Aortic smooth muscle cell (primary cell): ENCODE measurements at places on chromosomes 11 and 22. TPM values are rescaled to one million over a fixed set of nuclear protein-coding genes. Genes with fewer than 3 reads are reported as not detected.

The MS4A14 gene
- not detected in 2 replicates for total RNA-seq

The TMEM151A gene
- 0.13 and 0.25 TPM in 2 replicates for total RNA-seq

The GAS2 gene
- 0.75 and 2.0 TPM in 2 replicates for total RNA-seq

The OR5D18 gene
- total RNA-seq = not detected in 2 replicates

The OR5D16 gene
- not detected in 2 replicates for total RNA-seq

The FGF19 gene
- not detected in 2 replicates for total RNA-seq

The CYTH4 gene
- total RNA-seq = 0.06 and 0.40 TPM in 2 replicates

The EHF gene
- total RNA-seq = 0.06 and 0.53 TPM in 2 replicates

The MS4A13 gene
- total RNA-seq = not detected in 2 replicates
